Stimulated activated CD8-positive, alpha-beta memory T cell treated with anti-CD3 and anti-CD28 coated beads, Interleukin-7, amount 100 ng/mL, for 4 hours (primary cell): ENCODE measurements at places on chromosomes 2 and 18.

- DNase-seq, result no peak
Observed at GRCh38 chr2:239259603-239260298, 141.1 kb downstream of the HDAC4 start.

DNA sequence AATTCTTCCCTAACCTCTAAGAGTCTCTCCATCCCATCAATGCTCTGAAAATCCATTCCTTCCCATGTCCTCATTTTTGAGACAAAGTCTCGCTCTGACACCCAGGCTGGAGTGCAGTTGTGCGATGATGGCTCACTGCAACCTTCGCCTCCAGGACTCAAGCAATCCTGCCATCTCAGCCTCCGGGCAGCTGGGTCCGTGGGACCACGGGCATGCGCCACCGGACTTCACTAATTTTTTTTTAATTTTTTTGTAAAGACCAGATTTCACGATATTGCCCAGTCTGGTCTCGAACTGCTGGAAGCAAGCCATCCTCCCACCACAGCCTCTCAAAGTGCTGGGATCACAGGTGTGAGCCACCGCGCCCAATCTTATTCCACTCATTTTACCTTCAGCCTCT, 1.6 kb downstream of the FEZ2 start:
- DNase-seq, result no peak

- no peak for DNase-seq
Observed at GRCh38 chr2:122866095-122866494, 1110.6 kb downstream of the TSN start.

DNA sequence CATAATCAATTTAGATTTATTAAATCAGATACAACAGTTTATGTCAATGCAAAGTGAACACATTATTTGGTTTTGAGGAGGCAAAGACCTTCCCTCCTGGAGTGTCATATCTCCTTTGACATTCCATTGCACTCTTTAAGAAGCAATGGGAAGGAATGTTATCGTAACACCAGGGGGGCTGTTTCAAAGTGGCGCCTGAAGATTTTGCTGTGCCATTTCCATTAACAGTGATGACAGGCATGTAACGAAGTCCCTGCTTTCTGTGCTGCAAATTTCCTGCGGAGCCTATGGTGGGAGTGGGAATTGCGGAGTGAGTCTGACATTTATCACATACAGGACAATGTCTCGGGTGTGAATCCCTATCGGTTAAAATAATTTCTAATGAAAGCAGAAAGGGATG, 499.6 kb upstream of the RAB6C start:
- no peak for DNase-seq

- DNase-seq, result no peak
Observed at GRCh38 chr2:66781804-66782203, 346.9 kb downstream of the MEIS1 start.

DNA sequence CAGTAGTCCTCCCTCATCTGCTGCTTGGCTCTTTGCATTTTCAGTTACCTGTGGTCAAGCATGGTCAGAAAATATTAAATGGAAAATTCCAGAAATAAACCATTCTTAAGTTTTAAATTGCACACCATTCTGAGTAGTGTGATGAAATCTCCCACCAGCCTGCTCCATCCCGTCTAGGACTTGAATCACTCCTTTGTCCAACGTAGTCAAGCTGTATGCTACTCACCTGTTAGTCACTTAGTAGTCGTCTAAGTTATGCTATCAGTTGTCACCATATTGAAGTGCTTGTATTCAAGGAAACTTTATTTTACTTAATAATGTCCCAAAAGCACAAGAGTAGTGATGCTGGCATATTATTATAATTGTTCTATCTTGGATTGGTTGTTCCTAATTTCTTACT, 172.5 kb downstream of the FIGN start:
- DNase-seq, result no peak

GRCh38 chr2:222751238-222751637, 79.8 kb downstream of the MOGAT1 start:
- no peak for DNase-seq

DNA sequence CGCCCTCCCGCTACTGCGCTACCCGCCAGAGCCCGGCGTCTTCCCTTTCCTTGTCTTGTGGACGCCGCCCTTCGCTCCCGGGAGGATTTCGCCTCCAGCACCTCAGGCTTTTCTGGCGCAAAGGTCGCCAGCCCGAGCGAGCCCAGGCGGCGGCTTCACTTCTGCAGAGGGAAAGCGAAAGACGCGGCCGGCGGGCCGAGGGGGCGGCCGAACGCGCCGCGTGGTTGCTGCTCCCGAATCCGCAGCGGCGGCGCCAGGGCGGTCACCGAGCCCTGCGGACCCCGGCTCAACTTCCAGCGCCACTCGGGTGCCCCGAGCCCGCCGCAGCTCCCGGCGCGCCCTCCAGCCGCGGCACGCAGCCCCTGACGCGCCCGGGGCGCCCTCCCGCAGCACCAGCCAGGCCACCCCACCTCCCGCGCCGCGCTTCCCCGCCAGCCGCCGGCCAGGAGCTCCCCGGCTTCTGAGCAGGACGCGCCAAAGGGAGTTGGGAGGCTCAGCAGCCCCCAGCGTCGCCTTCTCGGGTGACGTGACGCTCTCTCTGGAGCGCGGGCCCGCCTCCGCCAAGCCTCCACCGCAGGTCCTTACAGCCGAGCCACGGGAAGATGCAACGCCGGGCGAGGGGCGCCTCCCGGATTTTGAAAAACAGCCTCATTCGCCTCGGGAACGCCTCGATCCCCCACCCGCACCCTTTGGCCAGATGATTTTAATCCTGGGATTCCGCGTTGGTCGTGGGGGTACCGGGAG, 84.9 kb upstream of the EPB41L3 start:
- DNase-seq, result no peak

- no peak for DNase-seq
Observed at GRCh38 chr18:78659748-78660147, 319.9 kb upstream of the SALL3 start.

GRCh38 chr2:6228251-6228650, 536.1 kb downstream of the SOX11 start:
- no peak for DNase-seq

GRCh38 chr2:8525582-8526402, 156.1 kb upstream of the ID2 start:
- no peak for DNase-seq

- DNase-seq, result no peak
Observed at GRCh38 chr2:7010391-7011054, 93.3 kb downstream of the RNF144A start.

DNA sequence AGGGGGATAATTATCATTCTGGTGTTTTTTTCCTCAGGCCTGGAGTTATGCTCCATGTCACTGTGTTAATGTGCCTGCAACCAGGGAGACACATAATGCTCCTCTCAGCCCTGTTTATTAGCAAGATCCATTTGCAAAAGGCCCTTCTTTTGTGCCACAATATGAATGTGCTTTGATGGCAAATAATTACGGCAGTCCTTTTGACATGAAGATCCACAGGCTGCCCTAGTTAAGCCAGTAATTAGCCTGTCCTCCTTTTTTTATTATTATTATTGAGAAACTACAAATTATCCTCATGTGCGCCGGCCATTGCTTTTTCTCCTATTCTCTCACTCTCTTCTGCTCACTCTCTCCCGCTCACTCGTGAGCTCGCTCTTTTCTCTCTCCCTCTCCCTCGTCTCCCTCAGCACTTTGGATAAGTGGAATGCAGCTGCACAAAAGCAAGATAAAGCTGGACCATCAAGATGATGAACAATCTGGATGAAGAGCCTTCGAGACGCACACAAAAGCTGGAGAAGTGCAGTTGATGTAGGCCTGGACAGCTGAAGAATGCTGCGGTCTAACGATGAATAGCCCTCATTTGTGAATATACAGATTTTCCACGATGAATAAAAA, 762.3 kb downstream of the BCL11A start:
- DNase-seq, result no peak

DNA sequence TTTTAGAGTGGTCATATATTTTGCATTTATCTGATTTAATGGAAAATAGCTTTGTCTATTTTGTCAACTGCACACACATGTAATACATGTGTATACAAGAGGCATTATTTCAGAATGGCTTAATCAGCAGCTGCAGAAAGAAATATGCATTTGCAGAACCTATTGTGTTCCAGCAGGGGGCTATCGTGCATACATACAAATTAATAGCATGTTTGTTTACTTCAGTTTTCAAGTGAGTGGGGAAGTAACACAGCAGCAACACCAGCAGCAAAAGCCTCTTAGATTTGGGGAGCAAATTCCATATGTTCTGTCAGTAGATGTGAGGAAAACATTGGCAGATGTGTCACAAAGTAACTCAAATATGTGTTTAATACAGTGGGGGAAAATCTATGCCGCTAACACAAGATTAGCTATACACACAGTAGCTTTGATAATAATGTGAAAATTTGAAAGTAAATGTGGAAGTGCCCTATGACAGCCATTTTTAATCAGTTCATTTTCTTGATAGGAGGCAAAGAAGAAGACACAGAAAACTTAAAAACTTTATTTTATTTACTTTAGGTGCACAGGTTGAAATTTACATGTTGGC, 218.1 kb downstream of the WDR7 start:
- DNase-seq, result peak; percentile 1

- DNase-seq, result no peak
Observed at GRCh38 chr18:34153711-34154110, 71.0 kb downstream of the NOL4 start.

DNA sequence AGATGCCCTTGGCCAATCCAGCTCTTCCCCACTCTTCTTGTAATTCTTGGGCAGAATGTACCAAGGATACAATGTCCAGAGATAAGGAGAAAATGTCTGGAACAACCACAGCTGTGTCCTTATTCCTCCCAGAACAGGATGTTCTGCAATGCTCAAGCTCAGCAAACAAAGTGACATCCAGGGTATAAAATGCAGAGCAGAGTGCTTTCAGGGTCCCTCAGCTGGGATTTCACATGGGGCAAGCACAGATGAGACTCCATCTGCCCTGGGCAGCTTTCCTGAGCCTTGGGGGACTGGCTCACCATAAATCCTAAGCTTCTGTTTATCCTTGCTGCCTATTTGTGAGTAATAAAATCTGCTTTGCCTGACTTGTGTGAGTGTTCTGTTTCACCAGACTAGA, 127.4 kb downstream of the VAPA start:
- DNase-seq, result no peak

GRCh38 chr2:152440460-152440859, 105.5 kb downstream of the FMNL2 start:
- no peak for DNase-seq

GRCh38 chr2:74001781-74002504, 17.2 kb downstream of the TET3 start:
- no peak for DNase-seq

DNA sequence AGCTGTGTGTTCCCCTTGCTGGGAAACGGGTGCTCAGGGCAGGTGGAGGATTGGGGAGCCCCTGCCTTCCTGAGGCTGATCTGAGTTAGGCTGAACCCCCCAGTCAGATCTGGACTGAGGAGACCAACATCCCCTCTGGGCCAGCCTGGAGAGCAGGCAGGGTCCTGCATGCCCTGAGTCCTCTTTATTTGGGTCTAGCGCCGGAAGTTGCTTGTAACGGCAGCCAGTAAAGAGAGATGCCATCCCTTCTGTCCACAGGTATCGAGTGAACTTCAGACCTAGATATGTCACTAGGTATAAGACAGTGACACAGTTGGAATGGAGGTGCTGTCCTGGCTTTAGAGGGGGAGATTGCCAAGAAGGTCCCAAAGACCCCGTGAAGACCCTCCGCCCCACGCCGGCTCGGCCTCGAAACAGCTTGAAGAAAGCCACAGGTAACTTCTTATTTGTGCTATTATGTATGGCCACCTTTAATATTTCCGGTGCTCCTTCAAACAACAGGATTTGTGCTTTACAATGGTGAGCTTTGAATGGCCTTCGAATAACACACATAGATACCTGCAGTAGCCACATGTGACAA, 38.0 kb downstream of the EMILIN2 start:
- no peak for DNase-seq

DNA sequence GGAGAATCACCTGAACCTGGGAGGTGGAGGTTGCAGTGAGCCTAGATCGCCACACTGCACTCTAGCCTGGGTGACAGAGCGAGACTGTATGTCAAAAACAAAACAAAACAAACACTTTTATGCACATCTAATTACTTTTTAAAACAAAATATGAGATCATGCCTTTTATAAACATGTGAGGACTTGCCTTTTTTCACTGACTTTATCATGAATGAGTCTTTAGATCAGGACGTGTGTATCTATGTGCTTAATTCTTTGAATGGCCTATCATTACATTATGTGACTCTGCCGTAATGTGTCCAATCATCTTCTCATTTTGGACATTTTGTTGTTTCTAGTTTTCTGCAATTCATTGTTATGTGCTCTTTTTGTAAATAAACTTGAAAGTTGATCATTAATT, 58.7 kb downstream of the FAM117B start:
- no peak for DNase-seq

GRCh38 chr2:169509298-169509885, at the start of gene KLHL41:
TSS of gene KLHL41 (plus strand) at chr2:169509702. CDS start at chr2:169509779, 77 bp downstream.
- no peak for DNase-seq

- DNase-seq, result no peak
Observed at GRCh38 chr18:78957140-78957539, 22.5 kb upstream of the SALL3 start.

GRCh38 chr18:26804519-26804918, 61.0 kb downstream of the AQP4 start:
- DNase-seq, result no peak

DNA sequence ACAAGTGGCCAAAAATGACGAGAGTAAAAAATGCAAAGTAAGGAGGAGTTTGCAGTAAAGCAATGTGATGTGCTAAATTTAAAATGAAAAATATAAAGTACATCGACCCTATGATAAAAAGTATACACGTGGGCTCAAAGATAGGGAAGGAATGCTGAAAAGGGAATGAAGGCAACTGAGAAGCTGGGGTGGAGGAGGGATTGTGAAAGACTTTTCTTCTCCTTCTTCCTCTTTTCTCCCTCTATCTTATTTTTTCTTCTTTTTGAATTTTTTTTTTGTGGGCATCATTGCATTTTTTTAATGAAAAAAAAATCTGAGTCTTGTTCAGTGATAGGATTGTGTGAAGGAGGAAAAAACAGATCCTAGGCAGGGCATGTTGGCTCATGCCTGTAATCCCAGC, 57.6 kb upstream of the STK17B start:
- DNase-seq, result no peak

GRCh38 chr2:234496835-234497593, at the start of gene ARL4C:
TSS of gene ARL4C (minus strand) at chr2:234497081. CDS start at chr2:234496586, 495 bp downstream.
- DNase-seq, result peak; percentile 58

- DNase-seq, result no peak
Observed at GRCh38 chr2:106990297-106990696, 104.3 kb upstream of the ST6GAL2 start.

DNA sequence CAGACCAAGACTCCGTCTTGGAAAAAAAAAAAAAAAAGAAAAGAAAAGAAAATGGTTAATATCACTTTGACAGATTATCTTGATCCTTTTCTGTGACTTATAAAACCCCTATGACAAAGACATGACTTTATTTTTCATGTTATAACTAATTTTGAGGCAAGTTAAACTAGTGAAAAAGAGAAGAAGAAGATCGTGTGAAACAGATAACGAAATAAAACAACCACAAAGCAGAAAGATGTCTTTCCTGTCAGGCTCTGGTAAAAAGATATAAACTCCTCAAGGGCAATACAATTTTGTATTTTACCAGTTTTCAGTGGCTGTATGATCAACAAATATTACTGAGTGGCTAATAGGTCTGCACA, 13.4 kb upstream of the RBMS1 start:
- DNase-seq, result no peak

- no peak for DNase-seq
Observed at GRCh38 chr2:57809230-57809629, 237.4 kb upstream of the VRK2 start.

GRCh38 chr2:150883613-150883895, 378.1 kb downstream of the RBM43 start:
- no peak for DNase-seq

GRCh38 chr18:45320724-45321123, 294.6 kb upstream of the SLC14A2 start:
- DNase-seq, result no peak
